Nucleus accumbens (tissue), 56 donors: ENCODE measurements at places on chromosomes 2 and 18.

DNA sequence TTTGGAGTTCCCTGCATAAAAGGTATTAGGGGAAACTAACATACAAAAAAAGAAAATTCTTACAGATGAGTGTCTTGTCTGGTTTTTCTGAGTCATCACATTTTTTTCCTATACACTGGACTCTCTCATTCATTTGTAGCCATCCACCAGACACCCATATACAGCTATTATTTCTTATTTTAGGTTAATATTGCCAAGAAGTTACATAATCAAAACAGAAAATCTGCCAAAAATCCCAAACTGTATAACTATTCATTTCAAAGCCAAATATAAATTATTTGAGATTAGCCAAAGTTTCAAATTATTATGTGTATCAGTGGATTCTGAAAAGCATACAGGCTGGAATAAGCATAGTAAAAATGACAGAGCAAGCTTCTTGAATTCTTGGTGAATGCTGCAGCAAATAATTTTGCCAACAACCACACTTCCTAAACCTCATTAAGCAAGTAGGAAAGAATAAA, 191.2 kb downstream of the NCKAP5 start:
- no peak for DNase-seq

- no peak for DNase-seq
Measured at GRCh38 chr2:169476459-169476858, 2.8 kb upstream of the BBS5 start.

DNA sequence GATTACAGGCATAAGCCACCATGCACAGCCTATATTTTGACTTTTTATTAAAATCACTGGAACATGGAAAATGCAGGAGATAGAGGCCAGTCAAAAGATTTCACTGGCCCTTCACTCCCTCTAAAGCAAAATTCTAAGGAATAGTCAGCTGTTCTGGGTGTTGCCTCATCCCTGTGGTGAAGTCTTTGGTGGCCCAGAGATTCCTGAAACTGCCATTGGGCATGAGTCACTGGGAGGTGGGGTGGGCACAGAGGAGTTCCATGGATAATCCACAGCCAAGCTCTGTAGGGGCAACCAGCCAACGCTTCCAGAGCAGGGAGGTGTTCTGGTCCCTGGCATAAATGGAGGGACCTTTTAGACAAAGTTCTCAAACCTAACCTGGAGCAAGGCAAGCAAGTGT, 89.7 kb upstream of the TTC39C start:
- DNase-seq, result no peak

- no peak for DNase-seq
Measured at GRCh38 chr2:142290931-142291330, 160.1 kb upstream of the LRP1B start.

GRCh38 chr2:175062787-175063585, 57.8 kb upstream of the CHN1 start:
- no peak for DNase-seq

DNA sequence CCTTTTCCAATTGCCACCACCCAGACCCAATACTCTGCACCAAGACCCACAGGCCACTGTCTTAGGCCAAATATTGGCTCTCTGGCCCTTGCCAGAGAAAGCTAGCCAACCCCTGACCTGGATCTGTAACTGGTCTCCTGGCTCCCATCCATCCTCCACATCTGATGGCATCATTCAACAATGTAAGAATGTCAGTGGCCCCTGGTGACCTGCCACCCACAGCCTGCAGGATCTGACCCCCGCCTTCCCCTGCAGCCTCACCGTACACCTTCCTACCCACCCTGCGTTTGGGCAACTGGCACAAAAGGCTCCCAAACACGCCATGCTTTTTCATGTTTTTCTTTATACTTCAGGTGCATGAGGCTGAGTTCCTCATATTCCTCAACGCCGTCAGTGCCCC, 60.0 kb upstream of the ASAP2 start:
- no peak for DNase-seq
